ENCODE measurements at places on chromosomes 3 and 15.

- no peak for DNase-seq
These were observed 312.4 kb downstream of the CACNA2D3 start for GRCh38 chr3:54434756-54435155.

DNA sequence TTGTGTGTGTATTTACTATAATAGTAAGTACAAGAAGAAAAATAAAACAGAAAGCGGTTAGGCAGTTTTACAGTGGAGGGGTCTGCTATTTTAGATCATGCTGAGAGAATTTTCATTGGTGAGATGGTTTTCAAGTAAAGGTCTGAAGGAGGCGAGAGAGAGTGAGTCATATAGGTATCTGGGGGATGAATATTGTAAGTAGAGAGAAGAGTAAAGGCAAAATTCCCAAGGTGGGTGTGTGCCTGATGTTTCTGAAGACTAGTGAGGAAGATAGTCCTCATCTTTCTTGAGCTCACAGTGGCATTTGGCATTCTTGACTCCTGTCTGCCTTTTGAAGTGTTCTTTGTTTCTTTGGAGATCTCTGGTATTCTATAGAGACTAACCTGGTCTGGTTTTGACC lies 38.6 kb downstream of the CRYBG3 start:
- no peak for DNase-seq

- no peak for DNase-seq
These were observed 85.3 kb downstream of the SEMA5B start for GRCh38 chr3:122942239-122942638.

- peak; percentile 68 for DNase-seq
These were observed 170.2 kb upstream of the IL12A start for GRCh38 chr3:159818399-159818798.

GRCh38 chr15:85579957-85580694 lies 199.7 kb downstream of the AKAP13 start:
- DNase-seq: no peak

DNA sequence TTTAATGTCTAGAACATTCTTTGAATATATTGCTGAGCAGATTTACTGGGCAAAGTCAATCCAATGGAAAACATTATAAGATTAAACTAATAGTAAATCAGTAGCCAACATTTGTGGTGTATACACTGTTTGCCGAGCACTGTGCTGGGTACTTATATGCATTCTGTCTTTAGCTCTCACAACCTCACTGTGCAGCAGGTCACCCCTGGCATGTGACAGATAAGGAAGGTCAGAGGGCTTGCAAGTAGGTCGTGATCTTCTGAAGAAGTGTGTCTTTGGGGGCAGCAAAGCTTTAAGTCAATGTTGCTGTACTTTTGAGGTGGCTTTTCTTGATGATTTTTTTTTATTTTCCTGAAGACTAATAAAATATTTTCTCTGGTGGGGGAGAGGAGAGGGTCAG lies 62.2 kb downstream of the TCAIM start:
- no peak for DNase-seq

GRCh38 chr3:180548050-180548449 lies 53.9 kb upstream of the TTC14 start:
- no peak for DNase-seq

- DNase-seq: no peak
These were observed 142.8 kb upstream of the IQSEC1 start for GRCh38 chr3:13215940-13216546.

GRCh38 chr3:186577521-186577920 lies 7.0 kb downstream of the DNAJB11 start:
- DNase-seq: no peak

- DNase-seq: peak; percentile 71
These were observed 15.3 kb upstream of the IREB2 start for GRCh38 chr15:78422571-78423340.

GRCh38 chr3:155390351-155390750 lies 96.9 kb upstream of the STRIT1 start:
- DNase-seq: no peak

GRCh38 chr3:193640165-193640715 lies 47.2 kb downstream of the OPA1 start:
- DNase-seq: no peak

DNA sequence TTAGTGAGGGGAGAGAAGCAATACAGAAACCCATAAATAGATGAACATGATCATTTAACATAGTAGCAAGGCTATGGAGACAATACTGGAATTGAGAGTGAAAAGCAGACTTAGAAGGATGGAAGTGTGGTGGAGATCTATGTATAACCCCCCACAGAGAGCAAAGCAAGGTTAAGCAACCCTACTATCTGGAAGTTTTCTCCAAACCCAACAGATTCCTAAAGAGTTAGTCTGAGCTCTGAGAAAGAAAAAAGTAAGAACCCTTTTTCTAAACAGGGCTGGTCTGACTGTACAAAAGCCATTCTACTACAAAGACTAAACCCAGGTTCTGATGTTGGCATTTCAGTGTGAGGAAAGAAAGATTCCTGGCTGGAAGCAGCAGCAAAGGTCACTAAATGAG lies 153.2 kb downstream of the WNT5A start:
- DNase-seq: no peak

DNA sequence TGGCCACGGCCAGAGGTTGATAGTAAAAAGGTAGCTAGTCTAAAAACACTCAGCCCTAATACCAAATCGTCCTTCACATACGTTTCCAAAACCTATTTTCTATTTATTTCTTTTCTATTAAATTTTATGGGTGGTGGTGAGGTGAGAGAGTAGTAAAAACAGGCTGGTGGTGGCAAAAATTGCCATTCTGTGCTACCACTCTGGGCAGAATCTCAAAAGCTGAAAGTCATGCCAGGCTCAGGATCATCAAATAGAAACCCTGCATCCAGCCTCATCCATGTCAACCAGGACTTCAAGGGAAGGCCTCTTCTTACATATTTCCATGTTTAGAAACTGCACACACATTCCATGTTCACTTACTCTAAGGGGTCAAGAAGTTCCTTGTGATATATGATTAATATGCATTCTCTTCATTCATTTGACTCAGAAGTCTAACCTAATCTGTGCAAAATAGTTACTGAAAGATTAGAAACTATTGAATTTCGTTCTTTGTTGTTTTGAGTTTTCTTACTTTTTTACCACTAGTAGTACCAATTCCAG lies 153.1 kb downstream of the TNIK start:
- DNase-seq: no peak

DNA sequence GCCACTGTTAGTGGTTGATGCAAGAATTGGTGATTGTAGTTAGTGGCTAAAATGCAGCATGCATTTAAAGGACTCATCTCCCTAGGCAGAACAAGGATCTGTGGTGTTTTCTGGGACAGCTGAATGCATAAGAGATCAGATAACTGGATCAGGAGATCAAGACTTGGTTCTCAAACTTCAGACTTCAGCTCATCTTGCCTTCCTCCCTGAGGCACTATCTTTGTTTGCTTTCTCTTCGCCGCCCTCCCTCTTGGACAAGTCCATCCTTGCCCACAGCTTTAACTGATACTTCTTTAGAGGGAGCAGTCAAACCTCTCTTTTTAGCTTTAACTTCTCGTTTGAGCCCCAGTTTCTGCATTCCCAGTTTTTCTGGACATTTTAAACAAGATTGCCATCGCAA lies 195.4 kb upstream of the TPRG1 start:
- no peak for DNase-seq

DNA sequence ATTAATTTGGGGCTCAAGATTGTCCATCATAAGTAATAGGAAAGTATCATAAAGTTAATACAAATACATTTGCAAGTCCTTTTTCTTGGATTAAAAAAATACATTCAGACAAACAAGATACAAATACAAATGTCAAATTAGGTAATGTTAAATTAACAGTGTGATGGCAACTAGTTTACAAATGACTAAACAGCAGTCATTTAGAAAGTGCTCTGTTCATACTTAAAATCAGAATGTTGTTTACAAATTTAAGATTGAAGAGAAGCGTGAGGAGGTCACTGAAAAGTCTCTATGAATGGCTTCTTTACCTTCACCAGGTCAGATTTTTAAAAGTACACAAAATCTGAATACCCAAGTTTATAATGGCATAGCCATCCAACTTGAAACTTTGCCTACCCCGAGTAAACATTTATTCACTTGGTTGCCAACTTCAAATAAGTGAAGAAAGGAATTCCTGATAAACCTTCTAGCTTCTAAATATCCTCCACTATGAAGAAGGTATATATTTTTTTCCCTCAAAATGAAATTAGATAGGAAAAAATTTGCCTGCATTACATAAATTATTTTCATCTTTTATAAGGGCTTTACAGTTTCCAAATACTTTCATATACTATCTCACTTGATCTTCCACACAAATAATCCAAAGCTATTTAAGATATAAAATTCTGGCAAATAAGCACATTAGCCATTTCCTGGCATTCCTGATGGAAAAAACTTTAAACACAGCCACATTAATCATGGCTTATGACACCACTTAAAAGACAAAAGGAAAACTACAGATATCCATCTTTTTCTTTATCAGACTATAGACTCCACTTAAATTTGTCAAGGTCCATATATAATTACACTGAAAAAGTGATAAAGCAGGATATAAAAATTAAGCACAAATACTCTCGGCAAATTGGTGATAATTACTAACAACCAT lies 11.5 kb upstream of the NEK10 start:
- no peak for DNase-seq

DNA sequence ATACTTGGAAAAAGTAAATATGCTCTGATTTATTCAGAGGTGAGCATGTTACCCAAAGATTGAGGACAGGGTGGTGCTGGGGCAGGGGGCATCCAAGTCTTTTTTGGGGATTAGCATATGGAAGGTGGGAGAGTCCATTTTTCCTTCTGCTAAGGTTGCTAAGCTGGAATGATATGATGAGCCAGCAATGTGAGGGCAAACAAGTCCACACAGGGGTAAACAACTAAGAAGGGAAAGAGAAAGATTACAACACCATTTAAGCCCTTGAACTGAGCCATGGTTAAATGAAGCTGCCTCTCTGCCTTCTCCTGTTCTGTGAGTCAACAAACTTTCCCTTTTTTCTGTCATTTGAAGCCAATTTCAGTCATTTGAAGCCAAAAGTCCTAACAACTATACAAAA lies 89.0 kb downstream of the RPL22L1 start:
- no peak for DNase-seq

- DNase-seq: no peak
These were observed 122.0 kb upstream of the PROK2 start for GRCh38 chr3:71906976-71907375.

DNA sequence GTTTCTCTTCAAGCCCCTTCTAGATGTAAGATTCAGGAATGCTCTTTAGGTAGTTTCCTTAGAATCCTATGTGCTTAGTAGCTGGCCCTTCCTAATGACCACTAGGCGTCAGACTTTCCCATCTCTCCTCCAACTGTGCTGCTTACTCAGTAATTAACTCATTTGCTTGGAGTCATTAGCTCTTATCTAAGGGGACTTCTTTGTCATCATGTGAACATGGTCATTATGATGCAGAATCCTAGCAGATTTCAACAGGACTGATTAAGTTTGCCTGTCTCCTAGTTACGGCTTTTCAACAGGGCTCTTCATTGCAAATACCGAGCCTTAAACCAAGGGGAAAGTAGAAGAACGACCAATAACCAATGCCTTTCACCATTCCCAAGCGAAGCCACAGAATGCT lies 46.4 kb downstream of the GJD2 start:
- peak; percentile 50 for DNase-seq

DNA sequence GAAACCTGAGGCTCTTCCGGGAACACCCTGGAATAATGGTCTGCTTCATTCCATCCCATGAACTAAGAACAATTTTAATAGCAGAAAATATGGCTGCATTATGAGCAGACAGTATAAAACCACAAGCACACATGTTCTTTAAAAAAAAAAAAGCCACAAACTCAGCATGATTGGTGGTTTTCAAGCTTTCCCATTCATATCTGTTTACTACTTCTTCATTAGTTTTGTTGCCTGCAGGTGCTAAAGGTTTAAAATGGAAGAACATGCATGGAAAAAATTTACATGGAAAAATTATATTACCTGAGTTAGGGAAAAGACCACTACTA lies 137.9 kb upstream of the HES1 start:
- DNase-seq: no peak

DNA sequence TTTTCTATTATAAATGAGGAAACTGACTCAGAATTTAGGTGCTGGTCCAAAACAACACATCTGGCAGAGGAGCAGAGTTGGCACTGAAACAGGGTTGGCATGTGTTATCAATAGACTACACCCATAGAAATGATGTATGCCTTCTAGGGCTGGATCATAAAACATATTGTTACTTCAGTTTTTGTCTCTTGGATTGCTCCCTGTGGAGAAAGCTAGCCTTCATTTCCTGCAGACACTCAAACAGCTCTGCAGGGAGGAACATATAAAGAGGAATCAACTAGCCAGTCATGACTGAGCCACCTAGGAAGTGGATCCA lies 507 bp upstream of the MRPL3 start:
- peak; percentile 20 for DNase-seq

DNA sequence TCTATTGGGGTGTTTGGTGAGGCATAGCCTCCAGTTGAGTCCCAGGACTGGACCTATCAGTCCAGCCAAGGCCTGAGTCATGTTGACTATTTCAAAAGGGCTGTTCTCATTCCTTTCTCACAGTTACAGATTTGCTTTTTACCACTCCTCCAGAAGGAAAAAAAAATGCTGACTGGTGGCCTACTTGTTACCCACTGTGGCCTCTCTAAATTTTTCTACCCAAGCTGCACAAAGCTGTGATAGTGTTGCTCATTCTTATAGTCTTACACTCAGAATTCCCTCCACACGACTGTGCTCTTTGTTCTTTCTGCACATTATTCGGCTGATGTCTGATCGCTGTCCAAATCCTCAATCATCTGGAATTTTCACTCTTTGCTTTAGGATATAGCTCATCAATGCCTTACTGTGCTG lies 1142.2 kb downstream of the IGSF11 start:
- DNase-seq: no peak

- DNase-seq: no peak
These were observed 256.7 kb upstream of the HES1 start for GRCh38 chr3:193879099-193879863.

- no peak for DNase-seq
These were observed 12.2 kb downstream of the DUOX2 start for GRCh38 chr15:45101749-45102148.

GRCh38 chr15:66982816-66983215 lies 82.6 kb upstream of the SMAD3 start:
- no peak for DNase-seq

GRCh38 chr3:21271606-21272016 lies 479.4 kb downstream of the ZNF385D start:
- no peak for DNase-seq

GRCh38 chr3:51568036-51568435 lies 29.5 kb downstream of the RAD54L2 start:
- DNase-seq: no peak

DNA sequence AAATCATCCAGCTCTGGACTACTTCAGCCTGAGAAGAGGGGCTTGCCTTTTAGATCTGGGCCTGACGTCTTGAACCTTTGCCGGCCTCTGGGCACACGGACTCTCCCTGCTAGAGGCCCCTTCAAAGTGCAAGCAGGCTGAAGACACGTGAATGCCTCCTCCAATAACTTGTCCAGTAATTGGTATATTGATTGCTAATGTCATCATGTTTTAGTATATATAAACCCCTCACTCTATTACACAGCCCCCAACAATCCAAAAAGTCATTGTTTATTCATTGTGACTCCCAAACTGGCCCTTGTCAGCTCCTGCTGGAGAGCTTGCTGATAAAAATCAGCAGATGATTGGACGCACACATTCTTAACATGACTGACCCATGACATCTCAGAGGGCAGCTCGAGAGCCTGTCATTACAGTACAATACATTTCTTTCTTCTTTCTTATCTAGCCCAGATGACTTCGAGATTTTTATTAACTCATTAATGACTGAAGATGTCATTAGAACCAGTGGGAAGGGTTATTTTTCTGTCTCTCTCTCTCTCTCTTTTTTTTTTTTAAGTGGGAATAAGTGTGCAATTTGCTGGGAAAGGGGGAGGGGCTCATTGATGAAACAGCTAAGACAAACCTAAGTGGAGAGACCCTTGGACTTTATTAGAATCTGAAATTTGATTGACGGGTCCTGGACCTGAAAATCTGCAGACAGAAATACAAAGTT lies 65.5 kb upstream of the NR2F2 start:
- no peak for DNase-seq

All from SK-N-SH (cell line).